ENCODE measurements at places on chromosomes 4 and X.

GRCh38 chrX:110172215-110172614 lies 145.7 kb downstream of the AMMECR1 start:
- DNase-seq: no peak

DNA sequence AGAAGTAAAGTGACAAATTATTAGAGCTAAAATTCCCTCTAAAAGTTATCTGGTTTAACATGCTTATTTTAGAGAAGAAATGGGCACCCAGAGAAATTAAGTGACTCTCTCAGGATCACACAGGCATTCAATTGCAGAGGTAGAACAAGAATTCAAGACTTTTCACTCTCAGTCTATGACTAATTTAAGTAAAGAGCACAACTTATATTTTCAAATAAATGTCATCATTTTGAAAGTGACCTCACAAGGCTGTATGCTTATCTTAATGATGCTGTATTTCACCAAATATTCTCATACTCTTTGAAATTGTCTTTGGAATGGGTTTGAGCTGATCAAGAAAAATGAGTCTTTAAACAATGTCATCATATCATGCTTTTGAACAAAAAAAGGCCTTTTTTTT lies 15.3 kb downstream of the GPR174 start:
- no peak for DNase-seq

- no peak for DNase-seq
These were observed 1692.1 kb downstream of the PCDH19 start for GRCh38 chrX:98717970-98718369.

DNA sequence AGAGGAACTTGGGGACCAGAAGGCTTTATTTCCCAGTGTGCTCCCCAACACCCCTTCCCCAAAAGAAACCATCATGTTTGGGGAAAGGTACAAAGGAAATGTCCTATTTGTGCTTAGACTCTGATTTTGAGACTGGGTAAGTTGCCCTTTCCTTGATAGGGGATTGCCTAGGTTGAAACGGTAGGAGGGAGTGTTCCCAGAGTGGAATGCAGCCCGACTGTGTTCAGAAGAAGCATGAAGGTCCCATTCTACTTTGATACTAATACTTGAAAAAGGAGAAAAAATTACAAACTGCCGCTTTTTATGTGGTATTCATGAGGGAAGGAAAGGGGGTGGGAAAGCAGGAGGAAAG lies 32.4 kb upstream of the TMEM131L start:
- DNase-seq: no peak

GRCh38 chr4:107825072-107825824 lies 516 bp downstream of the SGMS2 start:
- DNase-seq: no peak

DNA sequence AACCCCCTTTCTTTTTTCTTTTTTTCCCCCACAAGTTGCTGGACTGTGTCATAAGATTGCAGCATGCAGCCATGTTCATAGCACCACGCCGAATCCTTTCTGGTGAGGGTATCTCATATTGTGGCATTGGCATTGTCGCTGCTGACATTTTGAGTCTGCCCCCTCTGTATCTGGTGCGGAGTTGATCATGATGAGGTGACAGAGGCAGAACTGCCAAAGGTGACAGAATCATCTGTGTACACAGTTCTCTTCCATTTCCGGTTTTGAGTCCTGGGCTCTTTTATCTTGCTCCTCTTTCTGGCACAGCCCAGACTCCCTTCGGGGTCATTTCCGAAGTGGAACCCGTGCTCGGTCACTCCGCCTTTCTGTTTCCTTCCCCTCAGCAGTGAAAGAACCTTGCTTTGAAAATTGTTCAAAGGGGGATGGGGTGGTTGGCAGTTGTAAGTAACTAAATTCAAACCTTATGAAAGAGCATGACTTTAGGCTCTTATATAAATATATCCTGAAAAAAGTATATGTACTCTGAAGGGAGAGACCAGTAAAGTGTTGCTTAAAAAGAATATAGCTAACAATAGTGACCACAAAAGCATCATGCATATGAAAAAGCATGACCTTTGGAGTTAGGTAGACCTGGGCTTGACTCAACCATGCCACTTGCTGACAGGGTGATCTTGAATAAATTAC lies 55.0 kb upstream of the BMP2K start:
- DNase-seq: no peak

GRCh38 chr4:28879178-28879577 lies 1841.0 kb upstream of the PCDH7 start:
- no peak for DNase-seq

DNA sequence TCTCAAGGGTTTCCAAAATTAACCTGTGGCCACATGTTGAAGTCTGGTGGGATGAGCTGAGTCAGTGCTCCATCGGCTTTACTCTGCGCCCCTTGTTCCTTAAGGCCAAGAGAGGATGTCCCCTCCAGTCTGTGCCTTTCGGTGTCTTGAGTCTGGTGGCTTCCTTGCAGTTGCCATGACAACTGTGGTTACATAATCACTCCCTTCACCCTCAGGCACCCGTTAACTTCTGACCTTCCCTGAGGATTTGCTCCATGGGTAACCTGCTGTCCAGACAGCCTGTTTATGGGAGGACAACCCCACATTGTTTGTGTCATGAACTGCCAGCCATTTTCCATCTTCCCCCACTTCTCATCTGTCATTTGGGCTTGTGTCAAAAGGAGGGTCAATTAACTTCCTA lies 401.1 kb upstream of the LCORL start:
- DNase-seq: no peak

GRCh38 chr4:11700751-11701226 lies 272.1 kb upstream of the HS3ST1 start:
- DNase-seq: no peak

- no peak for DNase-seq
These were observed 614.7 kb upstream of the EPHA5 start for GRCh38 chr4:66284991-66285451.

GRCh38 chr4:170030121-170030520 lies 3.9 kb upstream of the MFAP3L start:
- no peak for DNase-seq

GRCh38 chrX:122248681-122249080 lies 935.4 kb upstream of the GRIA3 start:
- DNase-seq: no peak

- DNase-seq: no peak
These were observed 9.6 kb downstream of the RHOH start for GRCh38 chr4:40206426-40206825.

- no peak for DNase-seq
These were observed 5.5 kb downstream of the TMEM131L start for GRCh38 chr4:153471698-153472093.

DNA sequence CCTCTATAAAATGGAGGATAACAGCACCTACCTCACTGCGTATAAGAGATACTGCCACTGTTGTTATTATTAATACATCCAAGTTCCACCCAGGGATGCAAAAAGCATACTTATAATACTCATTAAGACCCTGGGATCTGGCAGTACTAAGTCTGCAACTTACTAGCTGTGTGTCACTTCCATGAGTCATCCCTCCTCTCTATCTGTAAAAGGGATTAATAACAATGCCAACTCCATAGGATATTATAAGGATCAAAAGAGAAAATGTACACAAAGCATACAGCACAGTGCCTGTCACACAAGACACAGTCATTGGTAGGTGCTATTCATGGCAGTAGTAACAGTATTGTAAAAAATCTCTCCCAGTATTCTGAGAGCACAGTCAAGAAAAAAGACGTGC lies 216.7 kb downstream of the HS6ST2 start:
- DNase-seq: no peak

Data from hematopoietic multipotent progenitor cell (in vitro differentiated cells).